ENCODE measurements at places on chromosomes 7 and 10. TPM values are rescaled to one million over a fixed set of nuclear protein-coding genes. Genes with fewer than 3 reads are reported as not detected.

Gene NRCAM
- total RNA-seq, result 25.5 TPM

Gene CHCHD1
- 14.6 TPM for total RNA-seq

Gene PRTFDC1
- 1.5 TPM for total RNA-seq

Gene SMO
- 26.4 TPM for total RNA-seq

Gene ABCB1
- 12.8 TPM for total RNA-seq

Gene IPMK
- total RNA-seq, result 4.8 TPM

Gene CDH23
- 13.8 TPM for total RNA-seq

Gene NUDT13
- 10.5 TPM for total RNA-seq

Gene ENO4
- total RNA-seq, result not detected

Gene GNG11
- total RNA-seq, result 22.5 TPM

Gene VAX1
- total RNA-seq, result not detected

Gene BICC1
- total RNA-seq, result 28.8 TPM

Gene BBIP1
- total RNA-seq, result 37.0 TPM

Gene ABCA13
- 3.3 TPM for total RNA-seq

Gene JAZF1
- 6.9 TPM for total RNA-seq

Gene DNAJC12
- 2.0 TPM for total RNA-seq

Gene FBXL13
- 1.3 TPM for total RNA-seq

Gene TRIM50
- total RNA-seq, result not detected

Gene GPR37
- total RNA-seq, result not detected

Gene PBLD
- 4.4 TPM for total RNA-seq

Gene GDF2
- total RNA-seq, result not detected

Gene SEMA3C
- total RNA-seq, result 130 TPM

Gene HOXA7
- 16.9 TPM for total RNA-seq

Gene SERPINE1
- 3.3 TPM for total RNA-seq

Gene CYP2C18
- not detected for total RNA-seq

Gene GTF2I
- 155 TPM for total RNA-seq

Gene CCDC146
- 23.6 TPM for total RNA-seq

Gene TMEM139
- total RNA-seq, result 12.0 TPM

Gene SLC26A5
- total RNA-seq, result 0.42 TPM

Gene PDK4
- 939 TPM for total RNA-seq

Gene TPST1
- 31.9 TPM for total RNA-seq

Gene ZC3HAV1
- total RNA-seq, result 38.2 TPM

Gene IFRD1
- 105 TPM for total RNA-seq

Gene ASIC3
- 6.0 TPM for total RNA-seq

Gene WNT8B
- not detected for total RNA-seq

Gene TDRD1
- under 0.01 TPM for total RNA-seq

Gene SNX8
- 39.6 TPM for total RNA-seq

Gene MSS51
- total RNA-seq, result 3.3 TPM

Gene ZNF138
- total RNA-seq, result 14.7 TPM

Gene FAM237B
- not detected for total RNA-seq

Gene TAS2R5
- total RNA-seq, result 1.8 TPM

Gene C7orf57
- 0.21 TPM for total RNA-seq

Gene COBL
- 18.1 TPM for total RNA-seq

Gene TMEM26
- total RNA-seq, result not detected

Gene PNLIP
- total RNA-seq, result 3.3 TPM

Gene C10orf62
- 1.2 TPM for total RNA-seq

Gene ARMC10
- total RNA-seq, result 44.2 TPM

Gene EZH2
- 2.4 TPM for total RNA-seq

Gene COL26A1
- not detected for total RNA-seq

Gene FAM25G
- total RNA-seq, result not detected

Gene TBXAS1
- 19.0 TPM for total RNA-seq

Data from tibial nerve (tissue), 4 donors.